Prostate gland (tissue), 2 donors: ENCODE measurements at places on chromosomes 2 and 18.

DNA sequence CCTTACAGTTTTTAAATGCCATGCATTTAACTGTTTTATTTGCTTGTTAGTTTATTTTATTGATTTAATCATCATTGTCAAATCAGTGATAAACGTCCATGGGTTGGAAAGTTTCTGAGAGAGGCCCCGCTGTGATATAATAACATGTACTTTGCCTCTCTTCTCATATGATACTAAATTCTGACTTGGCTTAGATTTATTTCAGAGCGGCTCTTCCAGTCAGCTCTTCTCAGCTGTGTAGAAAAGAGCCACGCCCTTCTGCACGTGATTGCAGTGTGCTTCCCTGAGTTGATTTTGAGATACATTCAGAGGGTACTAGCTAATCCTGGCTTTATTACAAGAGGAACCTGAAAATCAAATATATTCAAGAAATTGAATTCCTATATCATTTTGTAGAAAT, 218.6 kb downstream of the KCNE4 start:
- DNase-seq: no peak

DNA sequence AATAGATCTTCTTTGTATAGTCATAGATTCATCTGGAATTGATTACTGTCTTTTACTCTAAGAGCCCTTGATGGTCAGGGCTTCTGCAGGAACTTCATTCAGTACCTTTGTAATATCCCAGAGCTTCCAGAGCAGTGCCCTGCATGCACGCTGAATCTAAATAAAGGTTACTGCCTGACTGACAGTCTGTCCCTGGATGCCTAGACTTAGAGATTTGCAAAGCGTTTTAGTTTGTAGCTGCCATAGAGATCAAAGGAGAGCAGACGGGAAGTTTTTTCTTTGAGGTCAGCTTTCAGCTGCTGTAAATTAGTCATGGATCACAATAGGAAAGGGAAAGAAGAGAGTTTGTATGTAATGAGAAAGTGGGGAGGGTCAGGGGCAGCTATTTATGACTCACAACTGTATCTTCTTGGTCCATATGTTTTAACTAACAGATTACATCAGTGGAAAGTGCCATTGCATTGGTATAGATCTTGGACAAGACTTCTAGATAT, 45.2 kb upstream of the NYAP2 start:
- DNase-seq: no peak

DNA sequence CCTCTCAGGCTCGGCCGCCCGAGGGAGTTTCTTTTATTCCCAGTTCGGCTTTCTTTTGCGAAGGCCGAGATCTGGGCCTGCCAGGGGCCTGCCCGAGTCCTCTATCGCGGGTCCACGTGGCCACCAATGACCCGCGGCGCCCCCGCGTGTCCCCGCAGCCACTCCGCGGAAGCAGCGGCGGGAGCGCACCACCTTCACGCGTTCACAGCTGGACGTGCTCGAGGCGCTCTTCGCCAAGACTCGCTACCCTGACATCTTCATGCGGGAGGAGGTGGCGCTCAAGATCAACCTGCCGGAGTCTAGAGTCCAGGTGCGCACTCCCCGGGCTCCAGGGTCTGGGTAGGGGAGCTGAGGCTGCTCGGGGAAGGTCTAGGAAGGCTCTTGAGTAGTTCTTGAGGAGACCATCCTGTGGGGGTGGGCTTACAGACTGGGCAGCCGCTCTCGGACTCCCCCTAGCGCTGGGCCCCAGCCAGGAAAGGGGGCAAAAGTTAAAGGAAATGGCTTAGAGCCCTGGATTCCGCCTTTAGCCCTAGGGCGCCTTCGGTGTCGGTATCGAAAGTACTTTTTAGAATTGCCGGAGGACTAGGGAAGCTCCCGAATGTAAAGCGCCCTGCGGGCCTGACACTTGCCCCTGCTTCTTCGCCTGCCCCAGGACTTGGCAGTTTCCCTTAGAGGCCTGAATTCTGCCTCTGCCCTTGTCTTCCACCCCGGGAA, 3.4 kb downstream of the OTX1 start:
- peak; percentile 3 for DNase-seq

DNA sequence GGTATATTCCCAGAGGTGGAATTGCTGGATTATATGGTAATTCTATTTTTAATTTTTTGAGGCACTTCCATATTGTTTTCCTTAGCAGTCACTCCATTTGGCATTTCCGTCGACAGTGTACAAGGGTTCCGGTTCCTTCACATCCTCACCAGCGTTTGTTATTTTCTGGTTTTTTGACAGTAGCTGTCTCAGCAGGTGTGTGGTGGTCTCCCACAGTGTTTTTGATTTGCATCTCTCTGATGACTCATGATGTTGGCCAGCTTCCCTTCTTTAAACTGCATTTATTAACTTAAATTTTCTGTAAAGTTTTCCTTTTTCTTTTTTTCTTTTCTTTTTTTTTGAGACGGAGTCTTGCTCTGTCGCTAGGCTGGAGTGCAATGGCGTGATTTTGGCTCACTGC, 19.7 kb downstream of the SH3BP4 start:
- no peak for DNase-seq

DNA sequence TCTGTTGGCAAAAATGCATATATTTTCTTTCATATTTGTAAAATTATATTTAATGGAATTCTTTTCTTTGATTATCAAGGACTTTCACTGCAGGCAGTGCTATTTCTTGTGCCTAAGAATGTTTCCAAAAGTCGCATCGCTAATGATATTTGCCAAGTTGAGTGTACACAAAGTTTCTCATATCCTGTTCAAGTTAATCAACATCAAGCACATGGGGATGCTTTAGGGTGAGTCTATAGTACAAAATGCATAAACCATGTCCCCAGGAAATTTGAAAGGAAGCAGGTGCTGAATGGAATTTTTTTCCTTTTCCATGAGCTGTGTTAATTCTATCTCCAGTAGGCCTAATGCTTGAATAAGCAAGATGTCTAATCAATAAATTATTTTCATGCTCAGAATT, 129.7 kb downstream of the GALNT1 start:
- no peak for DNase-seq

DNA sequence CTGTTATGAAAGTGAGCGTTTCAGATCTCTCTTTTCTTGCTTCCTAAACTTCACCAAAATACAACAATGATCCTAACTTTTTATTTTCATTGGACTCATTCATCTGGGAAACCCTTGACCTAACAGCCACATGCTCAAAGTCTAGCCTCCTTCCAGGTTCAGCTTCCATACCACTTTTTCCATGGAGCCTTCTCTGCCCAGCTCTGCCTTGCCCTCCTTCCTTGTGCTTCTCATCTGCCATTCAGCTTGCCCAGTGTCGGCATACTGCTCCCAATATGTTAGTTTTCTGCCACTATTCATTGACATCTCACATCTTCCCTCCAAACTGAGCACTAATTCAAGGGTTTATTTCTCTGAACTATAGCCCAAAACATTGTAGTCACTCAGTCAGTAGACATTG, 214.7 kb downstream of the RAD51AP2 start:
- no peak for DNase-seq

DNA sequence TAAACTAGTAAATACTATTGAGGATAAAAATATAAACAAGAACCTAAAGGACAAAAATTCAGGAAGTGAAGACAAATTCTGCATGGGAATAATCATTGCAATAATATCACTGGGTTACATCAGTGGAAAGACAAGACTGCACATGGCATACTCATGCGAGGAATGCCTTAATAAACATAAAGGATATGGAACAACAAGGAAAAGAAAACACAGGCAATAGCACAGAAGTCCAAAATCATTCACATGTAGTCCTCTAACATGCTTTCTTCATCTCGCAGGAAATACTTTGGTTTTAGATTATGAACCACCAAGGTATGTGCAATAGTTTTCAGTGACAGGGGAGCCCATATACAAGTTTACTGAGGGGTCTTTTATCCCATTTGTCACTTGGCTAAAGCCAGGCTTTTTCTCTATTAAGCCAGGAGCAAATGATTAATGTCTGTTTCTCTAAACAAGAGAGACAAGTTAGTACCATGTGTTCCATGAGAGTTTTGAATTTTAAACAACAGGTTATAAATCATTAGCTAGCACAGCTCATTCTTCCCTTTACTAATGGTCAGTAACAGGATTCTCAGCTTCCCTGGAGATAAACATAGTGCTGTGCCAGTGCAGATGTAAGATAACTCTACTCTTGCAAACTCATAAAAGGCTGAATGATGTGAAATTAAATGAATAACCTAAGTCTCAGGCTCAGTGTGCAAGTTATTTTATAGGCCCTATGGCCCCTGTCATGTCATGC, 353.6 kb upstream of the FSIP2 start:
- DNase-seq: peak; percentile 6

- no peak for DNase-seq
These were observed 89.5 kb downstream of the CALCRL start for GRCh38 chr2:187358531-187358930.

- DNase-seq: peak; percentile 73
These were observed 234.4 kb upstream of the EPAS1 start for GRCh38 chr2:46062637-46063412.

- no peak for DNase-seq
These were observed 54.7 kb upstream of the CAB39 start for GRCh38 chr2:230657906-230658305.

DNA sequence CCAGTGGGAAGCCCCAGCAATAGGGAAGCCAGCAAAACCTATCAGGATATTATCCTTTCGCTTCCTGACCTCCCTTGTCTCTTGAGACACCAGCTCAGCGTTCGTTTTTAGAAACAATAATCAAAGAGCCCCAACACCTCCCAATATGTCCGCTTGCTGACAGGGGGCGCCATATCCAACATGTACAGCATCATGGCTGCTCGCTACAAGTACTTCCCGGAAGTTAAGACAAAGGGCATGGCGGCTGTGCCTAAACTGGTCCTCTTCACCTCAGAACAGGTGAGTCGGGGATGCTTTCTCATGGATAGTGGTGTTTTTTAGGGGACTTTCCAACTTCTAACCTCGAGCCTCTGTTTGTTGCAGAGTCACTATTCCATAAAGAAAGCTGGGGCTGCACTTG, 28.7 kb downstream of the GAD1 start:
- DNase-seq: no peak

- DNase-seq: no peak
These were observed 119.3 kb upstream of the SIX2 start for GRCh38 chr2:45128580-45128997.

- no peak for DNase-seq
These were observed 224.6 kb downstream of the EPHA4 start for GRCh38 chr2:221347471-221347870.

GRCh38 chr2:210997373-210997772, 441.0 kb downstream of the CPS1 start:
- DNase-seq: no peak

GRCh38 chr2:204539019-204539385, 6.3 kb upstream of the PARD3B start:
- DNase-seq: no peak

GRCh38 chr2:20456116-20456571, 9.3 kb downstream of the RHOB start:
- no peak for DNase-seq

DNA sequence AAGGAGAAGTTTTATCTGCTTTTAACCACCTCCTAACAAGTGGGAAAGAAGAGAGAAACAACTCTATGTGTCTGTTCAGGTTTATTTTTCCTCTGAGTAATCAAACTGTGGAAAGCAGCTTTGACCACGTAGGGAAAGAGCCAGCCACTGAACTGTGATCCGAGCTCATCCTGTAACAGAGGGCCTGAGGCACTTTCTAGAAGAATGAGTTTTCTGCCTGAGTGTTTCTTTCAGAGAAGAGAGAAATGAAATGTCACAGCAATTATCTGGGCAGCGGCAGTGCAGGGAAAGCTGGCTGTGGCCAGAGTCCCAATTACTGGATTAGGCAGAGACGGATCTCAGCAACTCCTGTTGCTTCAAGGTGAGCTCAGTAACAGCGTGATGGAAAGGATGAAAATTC, 151.9 kb downstream of the CD226 start:
- DNase-seq: no peak

DNA sequence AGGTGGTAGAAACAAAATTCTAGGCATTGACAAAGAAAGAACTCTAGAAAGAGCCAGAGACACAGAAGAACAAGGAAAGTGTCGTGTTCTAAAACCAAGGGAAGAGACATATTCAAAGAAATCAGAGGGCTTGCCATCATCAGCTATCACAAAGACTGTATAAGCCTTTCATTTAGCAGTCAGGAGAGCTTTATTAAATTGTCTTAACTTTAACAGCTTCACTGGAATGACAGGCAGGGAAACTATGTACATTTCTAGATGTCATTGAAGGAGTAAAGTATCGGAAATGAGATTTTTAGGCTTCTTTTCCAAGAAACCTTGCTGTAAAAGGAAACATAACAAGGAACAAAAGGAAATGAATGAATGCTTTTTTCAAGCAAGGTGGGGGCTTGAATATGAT, 15.8 kb downstream of the KYNU start:
- no peak for DNase-seq

- DNase-seq: no peak
These were observed 22.6 kb upstream of the RPIA start for GRCh38 chr2:88668862-88669261.

GRCh38 chr2:84194949-84195644, 264.0 kb downstream of the SUCLG1 start:
- no peak for DNase-seq

GRCh38 chr2:96874198-96874831, 4.4 kb upstream of the SEMA4C start:
- DNase-seq: no peak

DNA sequence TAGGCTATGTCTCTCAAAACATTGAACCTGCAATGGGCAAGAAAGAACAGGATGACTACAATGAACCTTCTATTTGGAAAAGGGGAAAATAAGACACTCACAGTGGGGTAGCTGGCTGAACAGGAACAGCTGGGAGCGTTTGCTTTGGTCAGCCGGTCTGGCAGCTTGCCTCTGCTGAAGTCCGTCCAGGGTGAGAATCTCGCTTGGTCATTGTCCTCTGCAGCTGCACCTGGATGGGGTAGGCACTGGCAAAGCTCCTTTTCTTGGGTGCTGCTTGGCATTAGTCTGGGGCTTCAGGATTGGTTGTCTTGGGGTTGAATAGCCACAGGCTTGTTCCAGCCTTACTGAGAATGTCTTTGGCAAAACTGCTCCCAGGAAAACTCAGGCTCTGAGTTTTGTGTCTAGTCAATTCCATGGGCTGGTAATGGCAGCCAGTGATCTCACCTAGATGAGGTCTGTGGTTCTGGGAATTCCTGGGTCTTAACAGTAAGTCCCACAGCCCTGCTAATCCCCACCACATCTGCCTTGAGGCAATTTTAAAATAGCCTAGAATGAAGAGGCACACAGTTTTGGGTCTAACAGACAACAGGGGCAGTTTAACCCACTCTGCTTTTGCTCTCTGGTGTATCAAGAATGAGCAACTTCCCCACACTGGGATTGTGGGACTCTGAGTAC, 13.4 kb downstream of the NEDD4L start:
- DNase-seq: no peak

- DNase-seq: no peak
These were observed 144.8 kb upstream of the NDUFV2 start for GRCh38 chr18:8957731-8958130.

DNA sequence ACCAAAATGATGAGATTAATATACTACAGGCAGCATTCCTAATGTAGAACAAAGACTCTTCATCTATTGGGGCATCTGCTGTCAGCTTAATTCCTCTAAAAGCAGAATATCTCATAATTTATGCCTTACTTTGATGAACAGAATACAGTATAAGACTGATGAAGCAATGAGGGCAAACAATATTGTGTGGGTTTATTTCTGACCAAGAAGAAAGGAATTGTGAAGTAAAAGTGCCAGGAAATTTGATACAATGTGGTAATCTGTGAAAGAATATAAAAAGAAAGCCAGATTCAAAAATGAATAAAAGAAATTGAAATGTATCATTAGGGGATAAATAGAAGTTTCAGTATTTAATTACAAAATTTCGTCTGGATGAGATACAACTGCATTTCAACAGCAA, 78.8 kb upstream of the TTC21B start:
- no peak for DNase-seq

GRCh38 chr18:77078690-77079070, 53.9 kb downstream of the MBP start:
- DNase-seq: no peak
